Sciatic nerve (tissue), 2 donors: ENCODE measurements at places on chromosomes 13 and 19. TPM values are rescaled to one million over a fixed set of nuclear protein-coding genes. Genes with fewer than 3 reads are reported as not detected.

DNA sequence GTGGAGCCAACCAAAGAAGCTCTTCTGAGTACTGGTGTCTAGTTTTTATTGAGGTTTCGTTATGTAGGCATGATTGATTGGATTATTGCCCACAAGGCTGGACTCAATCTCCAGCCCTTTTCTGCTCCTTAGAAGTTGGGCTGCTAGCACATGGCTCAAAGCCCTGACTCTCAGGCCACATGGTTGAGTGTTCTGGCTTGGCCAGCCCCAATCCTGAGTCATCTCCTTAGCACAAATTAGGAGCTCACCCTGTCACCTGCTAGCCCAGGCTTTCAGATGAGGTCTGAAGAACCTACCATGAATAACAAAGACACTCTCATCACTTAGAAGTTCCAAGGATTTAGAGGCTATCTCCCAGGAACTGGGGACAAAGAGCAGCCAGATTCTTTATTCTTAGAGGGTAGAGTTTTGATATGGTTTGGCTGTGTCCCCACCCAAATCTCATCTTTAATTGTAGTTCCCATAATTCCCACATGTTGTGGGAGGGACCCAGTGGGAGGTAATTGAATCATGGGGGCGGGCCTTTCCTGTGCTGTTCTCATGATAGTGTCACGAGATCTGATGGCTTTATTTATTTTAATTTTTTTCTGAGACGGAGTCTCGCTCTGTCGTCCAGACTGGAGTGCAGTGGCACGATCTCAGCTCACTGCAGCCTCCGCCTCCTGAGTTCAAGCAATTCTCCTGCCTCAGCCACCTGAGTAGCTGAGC lies 11.3 kb downstream of the DPY19L3 start:
- no peak for DNase-seq

- DNase-seq: no peak
Measured at GRCh38 chr13:26465514-26465913, 92.0 kb upstream of the WASF3 start.

CLEC17A gene
- 0.76 TPM for total RNA-seq

DNA sequence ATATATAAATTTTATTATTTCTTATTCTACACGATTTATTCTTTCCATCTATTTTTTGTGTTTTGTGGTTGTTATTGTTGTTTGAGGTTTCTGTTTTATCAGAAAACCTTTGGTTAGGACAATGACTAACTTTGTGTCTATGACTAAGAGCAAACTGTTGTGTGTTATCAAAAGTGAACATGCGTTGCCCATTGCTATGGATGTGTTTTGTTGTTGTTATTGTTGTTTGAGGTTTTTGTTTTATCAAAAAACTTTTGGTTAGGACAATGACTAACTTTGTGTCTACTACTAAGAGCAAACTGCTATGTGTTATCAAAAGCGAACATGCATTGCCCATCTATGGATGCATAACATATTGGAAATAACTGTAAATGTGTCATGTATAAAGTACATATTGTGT lies 692.3 kb downstream of the SLITRK1 start:
- DNase-seq: no peak

- DNase-seq: no peak
Measured at GRCh38 chr13:74166261-74167004, 32.2 kb upstream of the KLF12 start.

GRCh38 chr13:107553838-107554237 lies 661.5 kb downstream of the LIG4 start:
- no peak for DNase-seq

KIR2DL1 gene
- not detected for total RNA-seq

GRCh38 chr13:45500492-45501174 lies 35.9 kb downstream of the COG3 start:
- no peak for DNase-seq

DNA sequence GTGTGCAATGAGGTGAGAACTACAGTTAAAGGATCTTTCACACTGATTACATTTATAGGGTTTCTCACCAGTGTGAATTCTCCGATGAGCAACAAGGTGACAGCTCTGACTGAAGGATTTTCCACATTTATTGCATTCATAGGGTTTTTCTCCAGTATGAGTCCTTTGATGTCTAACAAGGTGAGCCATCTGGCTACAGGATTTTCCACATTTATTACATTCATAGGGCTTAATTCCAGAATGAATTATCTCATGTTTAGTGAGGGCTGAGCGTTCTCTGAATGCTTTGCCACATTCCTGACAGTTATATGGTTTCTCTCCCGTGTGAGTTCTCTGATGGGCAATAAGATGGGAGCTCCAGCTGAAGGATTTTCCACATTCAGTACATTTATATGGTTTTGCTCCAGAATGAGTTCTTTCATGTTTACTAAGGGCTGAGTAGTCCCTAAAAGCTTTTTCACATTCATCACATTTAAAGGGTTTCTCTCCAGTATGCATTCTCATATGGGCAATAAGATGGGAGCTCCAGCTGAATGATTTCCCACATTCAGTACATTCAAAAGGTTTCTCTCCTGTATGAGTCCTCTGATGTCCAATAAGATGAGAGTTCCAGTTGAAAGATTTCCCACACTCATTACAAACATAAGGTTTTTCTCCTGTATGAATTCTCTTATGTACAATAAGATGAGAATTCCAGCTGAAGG lies 4.4 kb upstream of the C19orf18 start:
- no peak for DNase-seq

GRCh38 chr19:47549261-47549862 lies 23.6 kb downstream of the ZNF541 start:
- DNase-seq: no peak

DNA sequence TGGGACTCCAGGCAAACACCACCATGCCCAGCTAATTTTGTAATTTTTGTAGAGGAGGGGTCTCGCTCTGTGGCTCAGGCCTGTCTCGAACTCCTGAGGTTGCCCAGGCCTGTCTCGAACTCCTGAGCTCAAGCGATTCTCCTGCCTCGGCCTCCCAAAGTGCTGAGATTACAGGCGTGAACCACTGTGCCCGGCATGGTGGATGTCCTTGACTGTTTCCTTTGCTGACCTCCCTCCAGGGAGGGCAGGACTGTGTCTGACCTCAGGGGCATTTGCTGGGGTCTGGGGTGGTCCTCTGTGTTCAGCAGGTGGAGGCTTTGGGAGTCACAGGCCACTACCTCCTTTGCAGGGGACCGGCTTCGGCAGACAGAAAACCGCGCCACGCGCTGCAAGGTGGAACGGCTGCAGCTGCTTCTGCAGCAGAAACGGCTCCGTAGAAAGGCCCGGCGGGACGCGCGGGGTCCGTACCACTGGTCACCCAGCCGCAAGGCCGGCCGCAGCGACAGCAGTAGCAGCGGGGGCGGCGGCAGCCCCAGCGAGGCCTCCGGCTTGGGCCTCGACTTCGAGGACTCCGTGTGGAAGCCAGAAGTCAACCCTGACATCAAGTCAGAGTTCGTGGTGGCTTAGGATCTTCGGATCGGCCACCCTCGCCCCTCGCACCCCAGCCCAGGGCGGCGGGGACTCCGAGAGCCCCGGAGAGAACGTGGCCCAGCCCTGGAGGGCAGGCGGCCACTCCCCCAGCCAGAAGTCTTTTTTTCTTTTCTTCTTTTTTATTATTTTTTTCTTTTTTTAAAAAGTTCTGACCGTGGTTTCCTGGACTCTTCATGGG lies 8.5 kb downstream of the MIDN start:
- DNase-seq: peak; percentile 70

DNA sequence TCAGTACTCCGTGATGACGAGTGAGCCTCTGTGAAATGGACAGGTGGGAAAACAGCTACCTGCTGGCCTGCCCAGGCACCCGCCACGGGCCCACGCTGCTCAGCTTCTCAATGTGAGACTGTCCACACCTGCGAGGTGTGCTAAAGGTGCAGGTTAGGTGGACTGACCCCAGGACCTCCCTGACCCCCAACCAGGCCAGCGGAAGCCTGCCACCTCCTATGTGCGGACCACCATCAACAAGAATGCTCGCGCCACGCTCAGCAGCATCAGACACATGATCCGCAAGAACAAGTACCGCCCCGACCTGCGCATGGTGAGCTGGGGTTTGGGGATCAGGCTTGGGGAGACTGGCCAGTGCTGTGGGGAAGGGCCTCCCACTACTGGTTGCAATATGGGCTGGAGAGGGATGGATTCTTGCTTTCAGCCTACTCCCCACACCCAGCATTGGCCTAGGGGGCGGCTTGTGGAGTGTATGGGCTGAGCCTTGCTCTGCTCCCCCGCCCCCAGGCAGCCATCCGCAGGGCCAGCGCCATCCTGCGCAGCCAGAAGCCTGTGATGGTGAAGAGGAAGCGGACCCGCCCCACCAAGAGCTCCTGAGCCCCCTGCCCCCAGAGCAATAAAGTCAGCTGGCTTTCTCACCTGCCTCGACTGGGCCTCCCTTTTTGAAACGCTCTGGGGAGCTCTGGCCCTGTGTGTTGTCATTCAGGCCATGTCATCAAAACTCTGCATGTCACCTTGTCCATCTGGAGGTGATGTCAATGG lies 2.2 kb downstream of the RPL28 start:
- DNase-seq: no peak

- DNase-seq: no peak
Measured at GRCh38 chr13:73778242-73778864, 355.9 kb downstream of the KLF12 start.

DNA sequence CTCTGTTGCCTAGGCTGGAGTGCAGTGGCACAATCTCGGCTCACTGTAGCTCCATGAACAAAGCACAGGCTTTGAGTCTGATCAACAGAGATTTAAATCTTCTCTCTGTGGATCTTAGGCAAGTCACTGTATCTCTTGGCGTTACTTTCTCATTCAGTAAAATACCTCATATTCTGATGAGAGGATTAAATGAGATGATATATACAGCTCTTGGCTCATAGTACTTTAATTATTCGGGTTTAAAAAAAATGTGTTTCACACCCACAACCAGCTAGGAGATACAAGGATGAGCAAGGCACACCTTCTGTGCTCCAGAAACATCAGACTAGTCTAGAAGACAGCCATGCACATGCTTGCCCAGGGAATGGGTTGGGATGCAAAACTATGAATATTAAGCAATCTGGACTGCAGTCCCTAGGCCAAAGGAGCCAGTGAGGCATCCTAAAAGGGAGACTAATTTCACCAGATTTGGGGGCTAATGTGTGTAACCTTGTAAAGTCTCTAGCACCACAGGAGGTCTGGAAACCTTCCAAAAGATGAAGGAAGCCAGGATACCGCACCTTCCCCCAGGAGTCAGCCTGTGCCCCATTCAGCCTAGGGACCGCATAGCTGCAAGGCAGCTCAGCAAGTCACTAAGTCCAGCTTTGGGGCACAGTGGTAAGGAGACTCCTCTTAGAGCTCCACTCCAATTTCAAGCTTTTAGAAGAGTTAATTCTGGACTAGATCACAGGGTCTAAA lies 2.5 kb downstream of the VPS36 start:
- no peak for DNase-seq

DNA sequence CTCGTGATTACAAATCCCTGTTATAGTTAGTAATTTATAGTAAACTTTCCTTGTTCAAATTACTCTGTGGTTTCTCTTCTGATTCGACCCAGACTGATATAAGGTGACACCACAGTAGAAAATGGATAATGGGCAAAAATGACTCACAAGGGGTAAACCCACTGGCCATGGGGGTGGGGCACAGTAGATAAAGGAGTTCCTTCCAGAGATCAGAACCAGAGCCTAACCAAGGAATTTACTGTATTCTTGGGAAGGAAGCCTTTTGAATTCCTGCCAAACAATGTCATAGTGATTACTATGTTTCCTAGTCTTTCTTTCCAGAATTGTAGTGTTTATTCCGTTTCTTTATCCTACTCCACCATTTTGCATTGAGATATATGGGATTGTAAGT lies 21.9 kb downstream of the MIR17HG start:
- DNase-seq: no peak

DNA sequence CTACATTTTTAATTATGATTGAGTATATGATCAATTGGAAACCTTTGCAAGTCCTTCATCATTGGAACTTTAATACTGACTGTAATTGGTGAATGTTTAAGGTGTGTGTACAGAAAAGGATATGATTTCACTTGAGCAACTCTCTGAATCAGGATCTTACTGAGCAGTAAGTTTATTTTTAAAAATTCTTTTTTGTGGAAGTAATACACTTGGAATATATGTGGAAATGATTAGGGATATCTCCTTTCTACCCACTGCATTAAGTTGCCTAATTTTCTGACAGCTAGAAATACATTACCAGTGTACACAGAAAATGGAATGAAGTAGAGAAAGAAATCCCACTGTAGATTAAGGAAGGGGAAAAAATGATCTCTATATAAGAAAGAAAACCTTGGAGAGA lies 865.8 kb downstream of the PCDH9 start:
- DNase-seq: no peak

GRCh38 chr13:30408319-30409101 lies 13.8 kb upstream of the UBE2L5 start:
- DNase-seq: peak; percentile 97

DUS3L gene
- 27.9 TPM for total RNA-seq

TPTE2 gene
- not detected for total RNA-seq

DNA sequence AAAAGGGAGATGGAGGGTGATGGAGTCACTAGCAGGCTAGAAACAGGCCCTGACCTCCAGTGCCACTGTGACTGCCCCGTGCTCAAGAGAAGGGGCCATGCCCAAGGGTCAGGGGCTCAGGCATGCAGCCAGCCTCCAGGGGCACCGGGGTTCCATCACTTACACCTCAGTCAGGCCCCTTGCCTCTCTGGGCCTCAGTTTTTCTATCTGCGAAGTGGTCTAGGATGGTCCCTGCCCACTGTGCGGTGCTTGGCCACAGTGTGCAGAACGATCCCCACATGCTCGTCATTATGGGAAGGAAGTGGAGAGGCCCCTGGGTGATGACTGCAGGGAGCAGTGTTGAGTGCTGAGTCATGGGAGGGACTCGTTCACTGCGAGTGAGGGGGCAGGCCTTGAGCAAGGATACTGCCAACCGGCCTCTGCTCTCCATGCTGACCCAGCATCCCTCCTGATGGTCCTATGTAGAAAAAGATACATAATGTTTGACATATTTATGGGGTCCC lies 23.1 kb downstream of the TMED1 start:
- DNase-seq: no peak

DNA sequence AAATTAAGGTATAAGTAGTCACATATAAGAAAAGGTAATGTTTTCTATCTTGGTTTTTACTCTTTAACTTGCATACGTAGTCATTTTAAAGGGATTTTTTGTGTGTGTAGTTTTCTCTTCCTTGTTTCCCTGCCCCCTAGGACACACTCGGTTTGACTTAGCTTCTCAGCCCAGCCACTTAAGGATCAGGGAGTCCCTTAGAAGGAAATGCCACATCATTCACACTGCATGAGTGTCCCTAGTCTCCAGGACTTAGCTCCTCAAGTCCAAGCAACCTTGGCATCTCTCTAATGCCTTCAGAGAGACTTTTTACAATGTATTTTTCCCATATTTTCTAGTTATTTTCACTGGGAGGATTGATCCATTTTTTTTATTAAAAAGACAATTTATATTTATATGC lies 1407.7 kb downstream of the EFNB2 start:
- no peak for DNase-seq

GRCh38 chr13:79837741-79838450 lies 356.9 kb downstream of the NDFIP2 start:
- no peak for DNase-seq

CEACAM7 gene
- total RNA-seq: not detected

- no peak for DNase-seq
Measured at GRCh38 chr13:40728595-40728994, 42.4 kb downstream of the MRPS31 start.
